Activated T-helper 1 cell treated with anti-CD3 and anti-CD28 coated beads, Interleukin-12 subunit alpha, Interleukin-12 subunit beta, Interleukin-2, Interleukin-4 antibody, amounts not matched to agents 30 ng/mL and 10 ng/mL and 1 ng/mL, durations not matched to agents 14 hours and 24 hours and 36 hours (primary cell): ENCODE measurements at places on chromosomes 3 and 15.

GRCh38 chr15:52649686-52650085 lies 29.5 kb downstream of the ATOSA start:
- DNase-seq: no peak

DNA sequence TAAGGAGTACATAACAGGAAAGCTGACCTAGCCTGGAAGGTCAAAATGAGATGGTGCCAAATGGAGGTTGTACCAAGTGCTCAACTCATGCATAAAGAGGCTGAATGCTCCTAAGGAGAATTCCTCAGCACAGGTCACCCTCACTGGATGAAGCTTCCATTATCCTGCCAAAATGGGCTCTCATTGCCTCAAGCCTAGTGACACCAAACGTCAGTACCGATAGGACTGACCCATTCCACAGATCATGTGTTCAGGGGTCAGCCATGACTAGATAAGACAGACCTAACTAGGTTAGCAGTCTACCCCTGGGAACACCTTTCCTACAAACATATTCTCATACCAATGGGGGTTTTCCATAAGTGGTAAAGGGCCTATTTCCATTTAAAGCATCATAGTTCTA lies 160.7 kb downstream of the MEX3B start:
- no peak for DNase-seq

GRCh38 chr3:52172262-52172757 lies 18.1 kb upstream of the POC1A start:
- DNase-seq: no peak

GRCh38 chr3:121252676-121253075 lies 293.1 kb downstream of the POLQ start:
- DNase-seq: no peak

DNA sequence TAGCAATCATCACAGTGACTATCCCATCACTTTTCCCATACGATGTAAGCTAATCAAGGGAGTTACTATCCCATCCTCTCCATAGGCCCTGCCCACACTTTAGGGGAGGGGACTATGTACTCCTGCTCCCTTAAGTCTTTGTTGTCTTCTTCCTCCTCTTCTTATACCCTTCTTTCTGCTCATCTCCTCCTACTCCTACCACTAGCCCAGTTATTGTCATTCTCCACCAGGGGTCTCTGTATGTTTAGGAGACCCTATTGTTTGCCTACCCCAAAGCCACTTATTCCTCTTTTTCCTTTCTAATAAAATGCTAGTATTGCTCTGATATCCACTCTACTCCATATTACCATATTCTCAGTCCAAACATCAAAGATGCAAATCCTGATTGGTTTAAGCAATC lies 27.8 kb downstream of the STAC start:
- no peak for DNase-seq

GRCh38 chr3:185717121-185717520 lies 107.7 kb downstream of the IGF2BP2 start:
- DNase-seq: no peak

GRCh38 chr15:28112962-28113361 lies 13.8 kb upstream of the OCA2 start:
- no peak for DNase-seq

GRCh38 chr3:24688446-24689148 lies 193.9 kb upstream of the THRB start:
- DNase-seq: no peak

- DNase-seq: no peak
These were observed 8.8 kb downstream of the CRYBG3 start for GRCh38 chr3:97830638-97831037.

- no peak for DNase-seq
These were observed 15.2 kb upstream of the XIRP1 start for GRCh38 chr3:39207361-39208186.

GRCh38 chr3:65953881-65954733 lies 84.6 kb downstream of the MAGI1 start:
- no peak for DNase-seq

DNA sequence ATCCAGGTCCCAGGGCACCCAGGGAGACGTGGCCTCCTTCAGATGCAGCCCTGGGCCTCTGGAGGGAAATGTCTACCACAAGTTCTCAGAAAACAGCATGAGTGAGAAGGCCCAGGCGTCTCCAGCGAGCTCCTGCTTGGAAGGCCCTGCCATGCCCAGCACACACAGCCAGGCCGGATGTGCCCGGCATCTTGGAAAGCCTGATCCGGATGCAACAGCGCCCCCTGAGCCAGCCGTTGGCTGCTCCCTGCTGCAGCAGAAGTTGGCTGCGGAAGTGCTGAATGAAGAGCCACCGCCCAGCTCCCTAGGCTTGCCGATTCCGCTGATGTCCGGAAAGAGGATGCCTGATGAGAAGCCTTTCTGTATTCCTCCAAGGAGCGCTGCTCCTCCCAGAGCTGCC lies 856 bp downstream of the NPAP1 start:
- DNase-seq: no peak

DNA sequence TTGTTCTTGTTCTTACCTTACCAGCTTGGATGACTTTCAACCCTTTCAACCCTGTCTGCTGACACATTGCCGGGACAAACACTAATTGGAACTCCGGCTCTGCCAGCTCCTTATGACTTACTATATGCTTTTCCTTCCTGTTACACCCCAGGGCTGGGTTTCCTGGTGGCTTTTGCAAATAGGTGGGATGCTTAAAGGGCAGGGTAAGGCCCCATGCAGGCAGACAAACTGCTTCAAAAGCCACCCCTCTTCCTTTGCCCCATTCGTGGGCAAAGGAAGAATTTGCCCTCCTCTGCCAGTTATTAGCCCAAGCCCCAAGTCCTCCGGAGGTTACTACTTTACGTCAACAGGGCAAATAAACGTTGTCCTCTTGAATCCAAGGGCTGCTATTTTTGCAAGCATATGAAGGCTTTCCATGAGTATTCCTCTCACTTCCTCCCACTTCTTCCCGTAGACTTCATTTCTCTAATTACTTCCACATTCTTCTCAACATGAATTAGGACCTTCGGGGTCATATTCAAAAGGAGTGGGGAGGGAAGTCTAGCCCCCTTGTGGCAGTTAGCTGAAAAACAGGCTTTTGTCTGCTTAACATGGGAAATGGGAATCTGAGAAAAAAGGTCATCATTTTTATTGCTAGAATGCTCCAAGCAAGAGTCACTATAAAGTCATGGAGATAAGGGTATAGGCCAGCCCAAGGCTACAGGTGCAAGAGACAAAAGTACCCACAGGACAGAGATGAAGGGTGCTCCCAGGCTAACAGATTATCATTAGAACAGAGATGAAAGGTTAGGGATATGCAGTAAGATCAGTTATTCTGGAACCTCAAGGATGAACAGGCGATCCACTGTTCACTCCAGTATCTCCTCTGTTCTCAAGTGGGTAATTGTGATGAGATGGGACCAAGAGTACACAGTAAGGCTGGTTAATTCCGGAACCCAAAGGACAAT lies 56.3 kb upstream of the FSTL1 start:
- no peak for DNase-seq

GRCh38 chr3:50336452-50337174 lies 4.0 kb downstream of the RASSF1 start:
- no peak for DNase-seq

DNA sequence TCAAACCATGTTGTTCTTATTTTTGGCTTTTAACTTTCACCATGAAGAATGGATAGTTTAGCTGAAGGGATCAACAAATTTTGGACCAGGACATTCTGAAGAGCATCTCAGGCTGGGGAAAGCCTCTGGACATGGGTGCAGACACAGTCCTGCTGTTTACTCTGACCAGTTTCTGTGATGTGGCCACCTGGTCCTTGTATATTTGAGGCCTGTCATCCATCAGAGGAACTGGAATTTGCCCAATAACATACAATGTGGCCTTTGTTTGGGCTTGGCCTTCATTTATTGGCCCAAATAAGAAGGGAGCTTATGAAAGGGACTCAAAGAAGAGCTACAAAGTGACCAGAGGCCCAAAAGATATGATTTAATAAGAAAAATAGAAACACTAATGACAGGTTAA lies 127.9 kb downstream of the MYRIP start:
- DNase-seq: no peak

- DNase-seq: no peak
These were observed 66.9 kb downstream of the TFG start for GRCh38 chr3:100776097-100776729.

- DNase-seq: no peak
These were observed 58.8 kb downstream of the ARHGAP31 start for GRCh38 chr3:119352863-119353527.

DNA sequence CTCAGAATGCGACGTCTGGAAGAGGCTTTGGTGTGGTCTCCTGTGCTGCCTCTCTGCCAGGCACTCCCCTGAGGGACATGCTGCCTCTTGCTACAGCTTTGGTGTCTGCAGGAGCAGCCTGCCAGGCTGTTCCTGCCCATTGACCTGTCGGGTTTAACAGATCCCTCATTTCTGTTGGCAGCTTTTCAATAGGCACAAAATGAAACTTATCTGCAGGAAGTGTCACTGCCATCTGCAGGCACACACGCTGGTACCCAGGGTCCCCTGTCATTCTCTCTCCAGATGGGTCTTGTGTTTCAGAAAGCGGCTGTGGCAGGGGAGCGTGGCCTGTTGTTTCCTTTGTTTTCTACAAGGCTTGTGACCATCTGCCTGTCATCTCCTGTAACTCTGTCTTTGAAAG lies 328.3 kb upstream of the CHRM5 start:
- no peak for DNase-seq

- no peak for DNase-seq
These were observed 732 bp upstream of the CRTC3 start for GRCh38 chr15:90529011-90529370.

- no peak for DNase-seq
These were observed 238.1 kb upstream of the SETMAR start for GRCh38 chr3:4065085-4065484.

DNA sequence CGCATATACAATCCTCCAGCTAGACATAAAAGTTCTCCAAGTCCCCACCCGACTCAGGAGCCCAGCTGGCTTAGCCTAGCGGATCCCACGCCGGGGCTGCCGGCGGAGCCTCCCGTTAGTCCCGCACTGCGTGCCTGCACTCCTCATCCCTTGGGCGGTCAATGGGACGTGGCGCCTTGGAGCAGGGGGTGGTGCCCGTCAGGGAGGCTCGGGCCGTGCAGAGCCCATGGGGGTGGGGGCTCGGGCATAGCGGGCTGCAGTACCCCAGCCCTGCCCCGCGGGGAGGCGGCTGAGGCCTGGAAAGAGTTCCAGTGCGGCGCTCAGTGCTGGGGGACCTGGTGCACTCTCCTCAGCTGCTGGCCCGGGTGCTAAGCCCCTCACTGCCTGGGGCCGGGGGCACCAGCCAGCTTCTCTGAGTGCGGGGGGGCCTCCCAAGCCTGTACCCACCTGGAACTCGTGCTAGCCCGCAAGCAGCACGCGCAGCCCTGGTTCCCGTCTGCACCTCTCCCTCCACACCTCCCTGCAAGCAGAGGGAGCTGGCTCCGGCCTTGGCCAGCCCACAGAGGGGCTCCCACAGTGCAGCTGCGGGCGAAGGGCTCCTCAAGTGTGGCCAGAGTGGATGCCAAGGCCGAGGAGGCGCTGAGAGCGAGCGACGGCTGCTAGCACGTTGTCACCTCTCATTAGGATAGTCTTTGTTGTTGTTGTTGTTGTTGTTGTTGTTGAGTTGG lies 12.2 kb upstream of the CCDC50 start:
- no peak for DNase-seq

DNA sequence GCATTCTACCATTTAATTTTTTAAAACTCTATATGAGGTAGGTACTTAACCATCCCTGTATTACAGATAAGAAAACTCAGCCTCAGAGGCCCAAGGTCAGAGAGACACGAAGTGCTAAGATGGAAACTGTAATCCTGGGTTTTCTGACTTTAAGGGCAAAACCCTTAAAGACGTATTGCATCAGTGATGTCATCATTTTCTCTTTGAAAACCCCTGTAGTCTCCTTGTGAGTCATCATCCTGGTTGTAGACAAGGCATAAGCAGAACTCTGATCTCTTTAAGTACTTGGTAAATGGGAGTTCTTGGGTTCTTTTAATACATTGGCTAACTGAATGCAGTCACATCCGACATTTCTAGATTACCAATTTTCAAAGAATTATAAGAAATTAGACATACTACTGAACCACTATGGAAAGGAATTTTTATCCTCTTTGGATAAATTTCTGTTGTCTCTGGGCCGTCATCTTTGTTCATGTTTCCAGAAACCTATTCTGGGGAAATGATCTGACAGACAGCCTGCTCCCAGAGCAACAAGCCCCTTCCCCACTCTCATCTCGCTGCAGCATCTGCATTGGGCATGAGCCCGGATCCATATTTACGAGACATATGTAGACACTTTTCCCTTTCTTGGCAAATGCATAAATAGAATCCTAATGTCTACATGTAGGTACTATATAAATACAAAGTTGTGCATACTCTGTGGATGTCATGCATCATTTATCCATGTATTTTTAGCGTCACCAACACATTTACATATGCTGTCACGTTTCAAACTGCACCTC lies 48.7 kb upstream of the MDFIC2 start:
- DNase-seq: no peak

GRCh38 chr3:43949594-43949993 lies 258.9 kb downstream of the ABHD5 start:
- no peak for DNase-seq

DNA sequence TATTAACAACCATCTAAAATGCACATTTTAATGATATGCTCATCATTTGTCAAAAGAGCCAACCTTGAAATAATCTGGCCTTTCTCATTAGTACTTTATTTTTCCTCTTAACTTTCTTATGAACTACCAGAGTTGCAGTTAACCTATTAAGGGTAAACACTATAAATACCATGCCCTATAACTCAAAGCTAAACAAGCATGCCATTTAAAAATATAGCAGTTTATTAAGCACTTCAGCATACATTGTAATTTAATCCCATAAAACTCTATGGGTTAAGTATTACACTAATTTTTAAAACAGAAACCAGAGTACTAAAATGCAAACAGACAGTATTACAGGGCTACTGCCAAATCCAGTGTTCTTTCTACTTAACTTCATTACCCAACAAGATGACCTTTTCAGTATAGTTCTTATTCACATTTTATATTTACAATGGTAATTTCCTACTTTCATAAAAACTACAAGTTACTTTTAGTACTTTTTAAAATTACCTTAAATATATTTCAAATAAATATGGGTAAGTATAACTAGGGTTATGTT lies 11.8 kb downstream of the NPTN start:
- no peak for DNase-seq

DNA sequence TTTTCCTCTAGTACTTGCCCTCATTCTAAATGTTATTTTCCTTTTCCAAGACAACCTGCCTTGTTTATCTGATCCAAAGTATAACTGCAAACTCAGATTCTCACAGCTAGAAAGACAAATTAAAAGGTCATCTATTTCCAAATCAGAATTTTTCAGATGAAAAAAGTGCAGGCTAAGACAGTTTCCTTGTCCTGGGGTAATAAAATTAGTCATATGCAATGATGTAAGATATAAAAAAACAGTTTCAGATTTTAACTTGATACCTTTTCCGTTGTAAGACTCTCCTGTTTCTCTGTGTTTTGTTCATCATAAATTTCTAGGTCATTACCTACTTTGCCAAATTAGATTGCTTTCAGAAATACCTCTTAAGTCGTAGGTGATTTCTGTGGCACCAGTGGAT lies 238.4 kb upstream of the PEX5L start:
- DNase-seq: no peak

DNA sequence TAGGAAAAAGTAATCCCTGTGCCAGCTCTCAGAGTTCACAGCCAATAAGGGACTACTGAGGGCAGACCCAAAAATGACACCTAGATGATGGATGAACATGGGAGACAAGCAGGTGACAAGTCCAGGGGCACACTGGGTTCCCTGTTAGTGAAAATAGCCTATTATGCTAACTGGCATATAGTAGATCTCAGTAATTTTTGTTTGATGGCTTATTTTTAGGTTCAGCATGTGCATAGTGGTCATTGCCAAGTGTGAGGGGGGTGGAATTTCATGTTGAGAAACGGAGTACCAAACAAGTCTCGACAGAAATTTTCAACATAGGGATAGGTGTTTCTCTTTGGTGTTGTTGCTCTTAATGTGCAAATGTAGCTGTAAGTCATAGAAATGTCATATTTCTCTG lies 6.4 kb upstream of the ITGB5 start:
- no peak for DNase-seq
